ENCODE measurements at places on chromosomes 12 and 14.
A peak's percentile ranks its signal among the peaks of the same experiment; 100 is the strongest.

- no peak for DNase-seq
These were observed 50.9 kb downstream of the IGF1 start for GRCh38 chr12:102429211-102430154.

- no peak for DNase-seq
These were observed 9.9 kb downstream of the PMEL start for GRCh38 chr12:55955800-55956508.

- DNase-seq: peak; percentile 4
These were observed 171.2 kb downstream of the CEP128 start for GRCh38 chr14:80770114-80770908.

DNA sequence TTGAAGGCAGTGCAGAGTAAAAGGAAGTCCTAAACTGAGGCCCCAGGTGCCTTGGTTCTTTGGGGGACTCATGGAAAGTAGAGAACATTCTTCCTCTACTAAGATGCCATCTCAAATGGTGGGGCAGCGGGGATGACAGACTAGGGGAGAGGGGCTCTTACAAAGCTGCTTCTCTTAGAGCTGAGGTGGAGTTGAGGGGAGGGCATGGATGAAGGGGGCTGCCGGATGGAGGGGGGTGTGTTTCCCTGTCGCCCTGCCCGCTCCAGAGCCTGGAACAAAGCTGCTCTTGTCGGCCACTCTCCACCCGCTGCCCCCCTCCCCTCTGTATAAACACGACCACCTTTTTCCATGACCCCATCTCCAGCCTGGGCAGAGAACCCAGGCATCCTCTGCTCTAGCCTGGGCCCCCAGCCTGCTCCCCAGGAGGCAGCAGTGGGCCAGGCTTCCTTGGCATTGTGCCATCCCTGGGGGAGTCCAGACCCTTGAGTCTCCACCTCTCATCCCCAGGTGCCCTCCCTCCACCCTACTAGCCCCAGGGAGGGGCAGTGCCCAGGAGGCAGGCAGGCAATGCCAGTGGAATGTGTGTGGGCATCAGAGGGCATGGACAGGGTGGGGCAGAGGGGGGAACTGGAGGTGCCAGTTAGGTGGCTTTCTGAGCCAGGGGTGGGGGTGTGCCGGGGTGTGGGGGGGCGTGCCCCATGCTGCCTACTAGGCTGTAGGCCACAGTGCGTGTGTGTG, 1.7 kb downstream of the RARG start:
- no peak for DNase-seq

DNA sequence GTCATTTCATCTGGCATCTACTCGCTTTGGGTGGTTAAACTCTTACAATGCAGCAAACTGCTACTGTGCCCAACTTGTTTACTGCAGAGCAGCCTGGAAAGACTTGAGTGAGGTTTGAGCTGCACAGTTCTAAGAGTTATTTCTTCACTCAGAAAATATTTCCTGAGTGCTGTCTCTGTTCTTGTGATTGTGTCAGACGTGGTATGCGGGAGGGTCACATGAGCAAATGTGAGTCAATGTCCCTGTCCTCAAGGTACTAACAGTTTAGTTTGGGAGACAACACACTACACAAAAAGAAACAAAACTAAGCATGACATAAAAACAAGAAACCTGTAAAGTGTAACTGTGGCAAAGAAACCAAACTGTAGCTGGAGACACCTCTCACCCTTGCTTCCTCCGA, 32.4 kb downstream of the FLVCR2 start:
- no peak for DNase-seq

DNA sequence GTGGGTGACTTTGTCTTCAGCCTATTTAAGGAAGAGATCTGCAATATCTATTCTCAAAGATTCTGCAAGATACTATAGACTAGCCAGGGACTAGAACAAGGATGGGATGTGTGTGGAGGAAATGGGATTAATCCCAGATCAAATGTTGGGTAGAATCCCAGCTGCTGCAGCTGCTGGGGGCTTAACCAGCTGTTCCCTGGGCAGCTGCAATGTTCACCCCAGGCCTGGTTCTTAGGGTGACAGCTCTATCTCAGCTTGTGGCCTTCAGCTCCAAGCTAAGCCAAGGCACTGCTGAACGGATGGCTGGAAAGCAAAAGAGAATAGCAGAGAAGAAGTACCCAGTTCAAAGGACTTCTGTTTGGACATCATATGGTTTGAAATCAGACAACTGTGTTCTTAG, 10.0 kb upstream of the RHEBL1 start:
- DNase-seq: no peak

GRCh38 chr12:19967431-19967830, 400.9 kb upstream of the PDE3A start:
- no peak for DNase-seq

- no peak for DNase-seq
These were observed 10.8 kb downstream of the TMEM52B start for GRCh38 chr12:10189653-10190052.

GRCh38 chr14:95502381-95502950, 14.0 kb downstream of the SYNE3 start:
- DNase-seq: no peak

DNA sequence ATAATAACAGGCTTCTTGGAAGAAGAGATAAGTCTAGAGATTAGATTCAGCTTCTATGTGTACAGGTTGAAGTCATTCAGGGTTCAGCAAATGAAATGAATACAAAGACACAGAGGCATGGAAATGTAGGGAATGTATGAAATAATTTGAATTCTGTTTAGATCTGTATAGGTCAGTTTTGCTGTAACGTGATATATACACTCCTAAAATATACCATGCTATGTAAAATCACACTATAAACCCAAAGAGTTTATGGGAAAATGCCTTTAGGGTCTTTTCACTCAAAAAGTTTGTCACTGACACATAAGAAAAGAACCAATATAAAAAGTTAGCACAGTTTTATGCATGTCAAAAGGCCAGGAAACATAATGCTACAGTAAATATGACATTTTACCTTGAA, 854.0 kb downstream of the LRFN5 start:
- DNase-seq: no peak

DNA sequence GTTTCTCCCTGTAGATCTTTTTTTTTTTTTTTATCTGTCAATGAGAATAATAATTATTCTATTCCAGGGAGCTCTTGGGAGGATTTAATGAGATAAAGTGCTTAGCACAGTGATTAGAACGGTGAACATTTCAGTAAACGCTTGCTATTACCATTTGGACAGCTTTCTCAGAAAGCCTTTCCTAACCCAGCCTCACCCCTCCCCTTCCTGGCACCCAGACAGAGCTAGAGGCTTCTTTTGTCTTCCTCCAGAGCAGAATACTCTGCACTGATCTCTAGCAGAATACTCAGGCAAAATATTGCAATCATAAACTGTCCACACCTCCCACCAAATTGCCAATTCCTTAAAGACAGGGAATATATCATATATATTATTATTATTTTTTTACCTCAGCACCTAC, 66.6 kb downstream of the ERGIC2 start:
- no peak for DNase-seq

DNA sequence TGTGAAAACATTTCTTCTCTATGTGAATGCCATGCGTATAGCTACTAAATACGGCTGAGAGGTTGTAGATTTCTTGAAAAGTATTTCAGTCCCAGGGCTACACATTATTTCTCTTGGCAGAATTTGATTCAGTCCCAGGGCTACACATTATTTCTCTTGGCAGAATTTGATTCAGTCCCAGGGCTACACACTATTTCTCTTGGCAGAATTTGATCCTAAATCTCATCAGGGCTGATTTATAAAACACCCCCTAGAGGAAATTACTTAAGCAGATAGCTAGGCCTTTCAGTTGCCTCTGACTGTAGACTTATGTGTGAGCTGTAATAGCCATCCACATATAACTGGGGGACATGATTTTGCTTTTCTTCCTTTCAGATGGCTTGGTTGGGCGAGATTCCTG, 50.4 kb downstream of the AK7 start:
- no peak for DNase-seq

DNA sequence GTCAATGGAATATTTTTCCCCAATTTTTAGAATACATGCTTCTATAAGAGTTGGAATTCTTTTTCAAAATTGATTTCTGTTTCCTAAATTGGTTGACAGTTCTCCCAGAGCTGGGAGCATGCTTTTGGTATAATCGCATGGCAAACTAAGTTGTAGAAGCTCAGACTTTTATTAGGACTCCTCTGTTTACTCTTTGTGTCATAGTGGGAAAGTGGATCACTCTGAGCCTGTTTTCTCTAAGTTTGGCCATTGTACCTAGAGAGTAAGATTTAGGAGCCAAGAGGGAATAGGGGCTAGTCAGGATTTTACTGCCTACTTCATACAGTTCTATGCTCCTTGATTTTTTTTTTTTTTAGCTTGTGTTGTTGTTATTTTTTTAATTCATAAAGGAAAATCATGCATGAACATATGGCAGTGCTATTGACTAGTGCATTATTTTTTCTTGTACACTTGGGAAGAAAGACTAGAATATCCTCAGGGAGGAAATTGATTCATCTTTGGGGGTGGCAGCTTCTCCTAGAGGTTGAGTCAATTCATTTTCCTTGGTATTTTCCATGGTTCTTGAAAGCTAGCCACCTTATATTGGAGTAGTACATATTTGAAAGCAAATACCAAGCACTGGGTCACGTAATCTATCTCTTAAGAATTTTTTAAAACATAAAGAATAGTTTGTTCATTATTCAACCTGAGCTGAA, 77.7 kb upstream of the TRAF3 start:
- DNase-seq: no peak

DNA sequence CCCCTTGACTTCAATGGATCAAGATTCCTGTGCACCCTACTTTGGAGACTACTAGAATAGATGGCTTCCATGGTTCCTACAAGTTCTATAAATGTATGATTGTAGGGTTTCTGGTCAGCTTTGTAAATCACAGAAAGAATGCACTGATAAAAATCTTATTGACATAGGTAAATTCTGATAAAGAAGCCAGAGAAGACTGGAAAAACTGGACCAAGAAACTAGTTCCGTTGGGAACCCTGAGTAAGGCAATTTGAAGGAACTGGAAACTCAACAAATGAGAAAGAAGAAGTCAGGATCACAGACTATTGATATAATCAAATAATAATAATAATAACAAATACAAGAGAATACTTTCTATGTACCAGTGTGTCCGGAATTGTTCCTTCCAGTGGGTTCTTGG, 15.4 kb upstream of the MGST1 start:
- DNase-seq: no peak

All from GM20000 (cell line).